ENCODE measurements at places on chromosomes 1 and 21.

DNA sequence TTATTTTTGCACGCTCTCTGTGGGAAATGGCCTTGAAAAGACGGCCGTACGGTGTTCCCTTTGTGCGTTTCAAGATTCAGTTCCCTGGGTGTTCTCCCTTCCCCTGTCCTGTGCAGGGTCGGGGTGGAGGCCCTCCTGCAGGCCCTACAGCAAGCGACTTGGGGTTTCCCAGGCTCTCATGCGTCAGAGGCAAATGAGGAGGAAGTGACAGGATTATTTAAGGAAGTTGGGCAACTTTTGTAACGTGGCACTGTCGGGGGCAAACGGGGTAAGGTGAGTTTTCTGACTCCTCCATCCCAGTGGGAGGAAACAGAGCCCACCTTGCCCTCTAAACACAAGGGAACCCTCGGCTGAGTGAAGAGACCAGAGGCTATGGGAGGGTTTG, 16.1 kb upstream of the AJAP1 start:
- DNase-seq = no peak

DNA sequence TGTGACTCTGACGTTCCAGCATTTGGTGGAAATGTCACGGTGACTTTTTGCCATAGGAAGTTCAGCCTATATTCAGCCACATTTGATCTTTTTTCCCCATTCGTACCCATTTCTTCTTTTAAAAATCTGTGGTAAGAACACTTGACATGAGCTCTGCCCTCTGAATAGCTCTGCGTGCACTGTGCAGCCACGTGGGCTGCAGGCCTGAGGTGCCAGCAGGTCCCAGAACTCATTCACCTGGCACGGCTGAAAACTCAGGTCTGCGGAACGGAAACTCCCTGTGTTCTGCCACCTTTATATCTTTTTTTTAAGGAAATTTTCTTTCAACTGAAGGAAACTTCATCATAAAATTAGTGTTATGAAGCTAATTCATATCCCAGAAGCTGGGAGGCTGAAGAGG, 28.6 kb downstream of the CEP104 start:
- DNase-seq = no peak

DNA sequence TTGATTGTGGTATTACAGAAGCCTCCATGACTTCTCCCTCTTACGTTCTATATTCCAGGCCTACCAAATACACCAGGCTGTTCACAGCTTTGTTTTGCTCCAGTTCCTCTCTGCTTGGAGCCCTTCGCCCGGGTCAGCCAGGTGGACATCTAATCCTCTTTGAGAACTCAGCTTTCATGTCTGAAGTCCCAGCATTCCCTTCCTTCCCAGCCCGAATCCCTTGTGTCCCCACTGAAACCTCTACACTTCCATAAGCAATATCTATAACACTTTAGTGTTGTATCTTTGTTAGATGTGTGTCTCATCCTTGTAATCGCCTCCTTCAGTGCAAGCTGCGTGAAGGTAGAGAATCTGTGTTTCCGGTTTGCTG, 1.9 kb downstream of the RNF11 start:
- no peak for DNase-seq

DNA sequence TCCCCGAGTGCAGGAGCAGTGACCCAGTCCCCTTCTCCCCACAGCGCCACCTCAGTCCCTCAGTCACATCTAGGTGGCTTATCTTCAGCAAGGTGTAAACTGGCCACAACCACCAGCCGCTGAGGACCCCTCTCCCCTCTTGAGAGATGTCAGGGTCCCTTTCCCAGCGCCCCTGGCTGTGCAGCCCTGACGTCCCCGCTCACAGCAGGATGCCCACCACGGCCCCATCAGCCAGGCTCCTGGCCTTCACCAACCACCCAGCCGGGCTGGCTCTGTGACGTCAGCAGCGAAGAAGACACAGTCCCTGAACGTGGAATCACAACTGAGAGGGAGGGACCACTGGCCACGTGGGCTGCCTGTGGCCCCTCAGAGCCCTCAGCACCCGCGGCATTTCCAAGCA, 249.4 kb downstream of the NPHP4 start:
- no peak for DNase-seq

- no peak for DNase-seq
These were observed 113.1 kb downstream of the SLC45A1 start for GRCh38 chr1:8431019-8431418.

- no peak for DNase-seq
These were observed 28.5 kb downstream of the ECE1 start for GRCh38 chr1:21261551-21262292.

- no peak for DNase-seq
These were observed 56.4 kb downstream of the AJAP1 start for GRCh38 chr1:4710592-4711415.

DNA sequence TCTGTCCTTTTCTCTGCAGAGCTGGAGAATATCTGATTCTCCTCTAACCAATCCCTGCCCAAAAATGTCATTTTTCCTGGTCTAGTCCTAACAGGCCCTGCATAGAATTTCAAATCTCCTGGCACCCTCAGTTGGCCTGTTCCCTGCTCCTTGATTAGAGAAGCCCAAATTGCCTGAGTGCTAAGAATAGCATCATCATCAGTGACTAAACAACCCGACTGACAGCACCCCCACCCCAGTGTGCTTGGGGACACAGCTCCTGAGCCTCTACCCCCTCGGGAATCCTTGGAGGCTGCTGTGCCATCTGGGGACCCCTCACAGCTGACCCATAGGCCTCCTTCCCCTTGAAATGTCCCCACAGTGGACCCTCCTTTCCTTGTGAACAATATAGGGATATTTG, 94.4 kb downstream of the DDX20 start:
- no peak for DNase-seq

DNA sequence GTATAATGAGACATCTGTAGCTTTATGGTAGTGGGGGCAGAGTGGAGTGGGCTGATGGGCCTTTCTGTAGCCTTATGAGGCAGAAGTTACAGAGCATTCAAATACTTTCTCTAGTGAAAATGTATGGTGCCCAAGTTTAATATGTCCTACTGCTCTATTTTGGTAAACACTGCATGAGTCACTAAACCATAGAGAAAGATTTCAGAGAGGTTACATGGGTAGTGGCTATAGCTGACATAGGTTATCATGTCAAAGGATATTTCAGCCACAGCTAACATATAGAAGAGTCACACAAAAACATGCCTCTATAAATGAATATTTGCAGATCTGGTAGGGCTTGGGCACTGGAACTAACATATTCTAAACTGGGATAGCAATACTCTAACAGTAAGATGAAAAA, 212.4 kb upstream of the USP25 start:
- DNase-seq = no peak

DNA sequence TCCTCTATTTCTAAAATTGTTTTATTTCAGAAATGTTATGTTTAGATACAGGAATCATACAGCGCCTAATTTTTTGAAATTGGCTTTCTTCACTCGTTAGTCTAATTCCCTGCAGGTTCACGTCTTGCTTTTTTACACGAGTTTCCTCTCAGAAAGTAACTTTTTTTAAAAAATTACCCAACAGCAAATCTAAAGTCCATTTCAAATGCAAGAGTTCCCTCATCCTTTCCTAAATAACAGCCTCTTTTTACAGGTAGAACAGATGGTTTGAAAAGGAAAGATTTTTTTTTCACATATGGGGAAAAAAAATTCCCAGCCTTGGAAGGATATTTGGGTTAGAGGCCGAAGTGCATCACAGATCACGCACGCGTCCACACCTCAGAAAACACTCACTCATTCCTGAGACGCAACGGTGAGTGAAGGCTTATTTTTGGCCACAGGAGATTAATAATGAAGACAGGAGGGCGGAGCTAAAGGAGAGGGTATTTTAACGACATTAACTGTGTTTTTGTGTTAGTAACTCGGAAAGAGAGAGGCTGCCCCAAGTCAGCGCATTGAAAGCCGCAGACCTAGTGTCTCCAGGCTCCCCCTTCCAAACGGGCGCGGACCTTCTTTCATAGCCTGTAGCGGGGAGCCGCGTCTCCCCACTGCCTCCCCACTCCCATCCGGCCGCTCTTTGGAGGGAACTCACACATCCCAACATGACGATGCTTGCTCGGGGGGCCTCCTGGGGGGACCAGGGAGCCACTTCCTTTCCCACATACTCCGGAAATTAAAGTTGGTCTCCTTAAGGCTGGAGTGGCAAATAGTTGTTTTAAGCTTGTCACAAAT, 969 bp upstream of the RIPK4 start:
- DNase-seq = no peak

DNA sequence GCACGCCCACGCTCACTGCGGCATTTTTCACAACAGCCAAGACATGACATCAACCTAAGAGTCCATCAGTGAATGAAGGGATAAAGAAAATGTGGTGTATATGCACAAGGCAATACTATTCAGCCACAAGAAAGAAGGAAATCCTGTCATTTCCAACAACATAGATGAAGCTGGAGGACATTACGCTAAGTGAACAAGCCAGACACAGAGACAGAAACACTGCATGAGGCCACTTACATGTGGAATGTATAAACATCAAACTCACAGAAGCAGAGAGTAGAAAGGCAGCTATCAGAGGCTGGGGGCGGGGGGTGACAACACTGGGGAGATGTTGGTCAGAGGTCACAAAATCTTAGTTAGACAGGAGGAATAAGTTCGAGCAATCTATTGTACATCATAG, 20.9 kb downstream of the TMPRSS2 start:
- no peak for DNase-seq

DNA sequence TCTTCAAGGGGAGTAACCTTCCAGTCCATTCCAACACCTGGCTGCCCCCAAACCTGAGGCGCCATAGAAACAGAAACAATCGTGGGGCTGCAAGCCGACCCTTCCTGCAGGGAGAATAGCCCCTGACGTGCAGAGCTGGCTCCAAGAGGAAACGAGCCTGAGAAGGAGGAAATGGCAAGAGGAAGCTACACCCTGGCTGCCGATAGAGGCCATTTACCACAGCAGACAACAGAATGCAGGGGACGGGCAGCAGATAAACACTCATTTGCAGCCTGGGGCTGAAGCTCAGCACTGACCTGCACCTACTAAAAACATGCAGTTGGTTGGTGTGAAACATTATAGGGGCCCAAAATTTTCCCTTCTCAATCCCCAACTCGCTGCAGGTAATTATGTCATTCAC, 8.7 kb upstream of the TDRD10 start:
- peak; percentile 25 for DNase-seq

GRCh38 chr1:159829273-159829634, 2.6 kb downstream of the SLAMF8 start:
- no peak for DNase-seq

DNA sequence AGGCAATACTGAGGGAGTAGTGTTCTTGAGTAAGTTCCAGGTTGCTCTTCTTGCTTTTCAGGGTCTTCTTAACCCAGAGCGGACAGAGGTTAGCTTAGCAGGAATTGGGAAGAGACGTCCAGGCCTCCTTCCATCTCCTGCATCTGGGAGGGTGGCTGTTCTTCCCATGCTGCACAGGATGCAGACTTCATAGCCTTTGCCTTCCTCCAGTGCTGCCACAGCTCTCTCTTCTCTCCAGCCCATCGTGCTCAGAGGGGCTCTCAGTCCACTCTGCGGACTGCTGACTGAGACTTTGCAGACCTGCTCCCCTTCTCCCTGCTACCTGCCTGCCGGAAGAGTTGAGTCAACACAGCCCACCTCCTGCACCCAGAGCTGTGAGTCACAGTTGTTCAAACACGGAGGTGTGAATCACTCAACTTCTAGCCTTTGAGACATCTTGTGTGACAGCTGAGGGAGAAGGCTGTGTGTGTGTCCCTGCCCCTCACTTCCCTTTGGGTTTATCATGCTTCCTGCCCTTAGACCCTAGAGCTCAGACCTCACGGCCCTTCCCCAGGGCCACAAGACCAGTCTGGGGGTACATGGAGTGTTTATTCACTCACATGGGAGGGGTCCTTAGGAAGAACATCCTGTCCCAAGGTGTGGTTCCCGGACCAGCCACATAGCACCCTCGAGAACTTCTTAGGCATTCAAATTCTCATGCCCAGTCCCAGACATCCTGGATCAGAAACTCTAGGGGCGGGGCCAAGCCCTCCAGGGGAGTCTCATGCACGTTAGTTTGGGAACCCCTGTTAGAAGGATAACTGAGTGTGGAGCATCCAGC, 158.3 kb upstream of the CACNA1E start:
- DNase-seq = no peak

DNA sequence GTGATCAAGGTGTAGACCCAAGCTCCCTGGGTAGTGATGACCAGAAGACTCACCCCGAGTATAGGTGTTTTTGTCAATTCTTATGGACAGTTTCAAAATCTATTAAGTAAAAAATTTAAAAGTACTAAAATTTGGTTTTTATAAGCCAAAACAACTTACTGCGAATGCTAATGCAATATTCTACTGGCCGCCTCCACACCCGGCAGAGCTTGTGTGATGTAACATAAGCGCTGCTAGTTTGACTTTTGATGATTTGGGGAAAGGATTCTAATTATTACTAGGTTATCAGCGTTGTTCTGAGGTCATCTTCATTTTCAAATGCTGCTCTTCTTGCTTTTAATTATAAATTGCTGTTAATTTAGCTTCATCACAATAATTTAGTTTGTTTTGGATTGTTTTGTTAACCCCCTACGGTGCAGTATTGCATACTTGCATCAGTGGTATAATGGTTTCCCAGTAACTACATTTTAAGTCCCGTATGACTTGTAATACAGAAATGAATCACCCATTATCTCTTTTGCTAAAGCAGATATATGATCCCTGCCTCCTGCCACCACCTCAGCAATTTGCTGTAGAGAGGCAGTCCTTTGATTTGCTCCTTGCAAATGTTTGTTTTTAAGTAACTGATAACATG, 178.0 kb downstream of the SDCCAG8 start:
- no peak for DNase-seq

DNA sequence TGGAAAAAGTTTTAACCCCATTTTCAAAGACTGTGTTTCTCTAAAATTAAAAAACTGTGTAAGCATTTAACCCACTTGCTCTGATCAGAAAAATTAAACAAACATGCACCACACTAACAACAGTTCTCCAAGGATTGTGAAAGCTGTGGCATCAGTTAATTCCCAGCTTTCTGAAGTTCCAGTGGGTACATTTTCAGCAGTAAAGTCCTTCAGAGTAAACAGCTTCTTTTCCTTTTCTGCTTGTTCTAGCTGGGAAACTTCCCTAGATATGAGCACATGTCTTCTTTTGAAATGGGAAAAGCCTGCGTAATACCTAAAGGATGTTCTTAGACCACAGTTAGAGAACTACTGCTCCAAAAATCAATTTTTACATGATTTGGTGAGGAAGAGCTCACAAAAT, 11.1 kb downstream of the PRRX1 start:
- DNase-seq = no peak

- no peak for DNase-seq
These were observed 14.2 kb downstream of the PRRX1 start for GRCh38 chr1:170678027-170678600.
